ENCODE measurements at places on chromosomes 11 and 22. TPM values are rescaled to one million over a fixed set of nuclear protein-coding genes. Genes with fewer than 3 reads are reported as not detected.

PHOX2A gene
- polyA plus RNA-seq, result not detected

TIGD3 gene
- polyA plus RNA-seq, result 0.18 TPM

ROBO4 gene
- polyA plus RNA-seq, result 260 TPM

MIAT gene
- polyA plus RNA-seq, result 0.03 TPM

GRCh38 chr11:116379185-116379828 is 393.5 kb downstream of the BUD13 start:
- peak; percentile 47 for DNase-seq

MRPL49 gene
- polyA plus RNA-seq, result 90.4 TPM

DNA sequence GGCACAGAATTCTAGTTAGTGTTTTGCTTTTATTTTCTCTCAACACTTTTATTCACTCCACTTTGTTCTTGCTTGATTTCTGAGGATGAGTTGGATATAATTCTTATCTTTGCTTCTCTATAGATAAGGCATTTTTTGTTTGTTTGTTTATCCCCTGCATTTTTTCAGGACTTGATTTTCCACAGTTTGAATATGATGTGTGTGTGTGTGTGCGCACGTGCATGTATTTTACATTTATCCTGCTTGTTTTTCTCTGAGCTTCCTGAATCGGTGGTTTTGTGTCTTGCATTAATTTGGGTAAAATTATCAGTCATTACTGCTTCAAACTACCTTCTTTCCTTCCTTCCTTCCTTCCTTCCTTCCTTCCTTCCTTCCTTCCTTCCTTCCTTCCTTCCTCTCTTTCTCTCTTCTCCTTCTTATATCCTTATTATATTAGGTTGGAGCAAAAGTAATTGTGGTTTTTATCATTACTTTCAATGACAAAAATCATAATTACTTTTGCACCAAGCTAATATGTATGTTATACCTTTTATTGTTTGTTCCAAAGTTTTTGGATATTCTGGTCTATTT is 679.9 kb upstream of the RAG2 start:
- no peak for DNase-seq

OR5B3 gene
- not detected for polyA plus RNA-seq

DNA sequence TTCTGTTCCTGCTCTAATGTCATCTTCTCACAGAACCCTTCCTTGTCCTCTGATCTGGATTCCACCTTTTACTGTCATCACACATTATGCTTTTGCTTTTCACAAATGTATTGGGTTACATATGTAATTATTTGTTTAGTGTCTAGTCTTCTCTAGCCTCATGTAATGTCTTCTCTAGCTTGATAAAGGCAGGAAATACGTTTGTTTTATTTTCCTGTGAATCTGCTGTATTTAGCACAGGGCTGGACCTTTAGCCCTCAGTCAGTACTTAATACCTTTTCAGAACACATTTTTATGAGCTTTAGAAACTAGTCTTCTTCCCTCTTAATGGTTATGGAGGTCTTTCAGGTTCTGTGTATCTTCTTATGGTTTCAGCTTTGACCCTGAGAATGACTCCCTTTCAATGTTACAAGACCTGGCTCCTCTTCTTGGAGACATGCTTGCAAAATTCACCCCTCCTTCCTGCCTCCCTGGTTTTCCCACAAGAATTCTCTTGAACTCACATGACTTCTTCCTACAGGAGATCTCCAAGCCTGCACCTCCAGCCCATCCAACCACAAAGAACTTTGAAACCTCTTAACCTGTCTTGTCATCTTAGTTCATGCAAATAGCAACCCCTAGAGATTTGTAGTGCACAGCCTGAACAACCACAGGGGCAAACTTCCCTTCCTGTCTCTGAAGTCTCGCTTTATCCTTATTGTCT is 132.7 kb upstream of the DDI1 start:
- DNase-seq, result no peak

DNA sequence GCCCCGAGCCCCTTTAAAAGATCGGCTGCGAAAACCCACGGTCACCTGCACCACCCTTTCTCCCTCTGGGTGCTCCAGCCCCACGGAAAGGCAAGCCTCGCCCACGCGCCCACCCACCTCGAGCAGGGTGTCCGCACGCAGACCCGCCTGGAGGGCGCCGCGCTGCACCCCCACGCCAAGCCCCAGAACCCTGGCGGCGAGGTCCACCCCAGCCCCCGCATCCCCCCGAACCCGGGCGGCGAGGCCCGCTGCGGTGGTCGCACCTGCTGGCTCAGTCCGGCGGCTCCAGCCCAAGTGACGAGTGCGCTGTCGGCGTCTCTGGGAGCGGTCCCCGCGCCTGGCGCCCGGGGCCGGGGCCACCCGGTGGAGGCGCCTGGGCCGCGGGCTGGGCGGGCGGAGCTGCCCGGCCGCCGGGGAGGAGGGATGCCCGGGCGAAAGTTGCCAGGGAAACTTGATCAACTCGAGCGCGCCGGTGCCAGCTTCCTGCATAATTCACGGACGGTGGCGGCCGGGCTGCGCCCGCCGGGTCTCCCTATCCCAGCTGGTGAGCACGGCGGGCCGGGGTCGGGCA is 1.1 kb downstream of the SHANK2 start:
- DNase-seq, result no peak

GRCh38 chr22:48021991-48022401 is 1259.5 kb downstream of the TBC1D22A start:
- DNase-seq, result no peak

DNA sequence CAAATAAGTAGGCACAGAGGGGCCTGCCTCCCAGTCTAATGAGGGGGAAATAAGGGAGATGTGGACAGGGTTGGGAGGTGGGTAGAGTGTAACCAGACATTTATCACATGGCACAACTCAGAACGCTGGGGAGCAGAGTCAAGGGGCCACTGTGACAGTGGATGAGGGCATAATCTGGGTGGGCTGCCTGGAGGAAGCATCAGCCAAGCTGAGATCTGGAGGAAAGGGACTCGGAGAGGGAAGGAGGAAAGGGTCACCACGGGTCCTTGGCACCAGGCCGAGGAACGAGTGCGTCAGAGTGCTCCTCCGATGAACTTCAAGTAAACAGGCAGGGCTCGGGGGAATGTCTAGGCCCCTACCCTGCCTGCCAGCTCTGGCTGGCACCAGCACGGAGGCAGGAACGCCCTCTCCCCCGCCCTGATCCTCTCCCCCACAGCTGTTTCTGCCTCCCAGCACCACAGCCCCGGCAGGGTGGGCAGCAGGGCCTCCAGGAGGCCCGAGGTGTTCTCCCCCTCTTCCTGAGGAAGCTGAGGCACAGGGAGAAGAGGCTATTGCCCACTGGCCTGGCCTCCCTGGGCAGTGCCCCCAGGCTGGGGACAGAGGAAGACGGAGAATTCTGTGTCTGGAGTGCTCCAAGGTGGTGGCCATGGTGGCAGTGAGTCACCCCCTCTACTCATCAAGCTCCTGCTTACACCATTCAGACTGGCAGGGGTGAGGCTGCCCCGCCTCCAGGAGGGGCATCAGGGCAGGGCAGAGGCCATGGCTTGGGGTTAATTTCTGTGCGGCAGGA is 4.2 kb downstream of the ALDH3B1 start:
- peak; percentile 86 for DNase-seq

DNA sequence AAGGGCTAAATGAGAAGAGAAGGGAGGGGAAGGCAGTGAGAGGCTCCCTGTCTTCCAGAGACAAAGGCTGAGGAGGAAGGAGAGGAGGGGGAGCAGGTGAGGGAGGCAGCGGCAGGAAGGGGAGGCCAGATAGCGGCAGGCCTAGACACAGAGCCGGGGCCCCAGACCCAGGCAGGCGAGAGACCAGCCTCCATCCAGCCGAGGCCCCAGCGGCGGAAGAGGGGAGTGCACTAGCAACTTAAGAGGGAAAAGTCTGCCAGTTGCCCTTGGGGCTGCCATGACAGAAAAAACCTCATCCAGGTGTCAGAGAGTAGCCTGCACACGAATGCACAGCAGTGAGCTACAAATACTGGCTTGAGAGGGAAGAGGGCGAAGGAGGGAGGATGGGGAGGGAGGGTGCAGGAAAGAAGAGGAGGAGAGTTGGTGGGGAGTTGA is 46.7 kb downstream of the IGLL1 start:
- DNase-seq, result peak; percentile 24

DNA sequence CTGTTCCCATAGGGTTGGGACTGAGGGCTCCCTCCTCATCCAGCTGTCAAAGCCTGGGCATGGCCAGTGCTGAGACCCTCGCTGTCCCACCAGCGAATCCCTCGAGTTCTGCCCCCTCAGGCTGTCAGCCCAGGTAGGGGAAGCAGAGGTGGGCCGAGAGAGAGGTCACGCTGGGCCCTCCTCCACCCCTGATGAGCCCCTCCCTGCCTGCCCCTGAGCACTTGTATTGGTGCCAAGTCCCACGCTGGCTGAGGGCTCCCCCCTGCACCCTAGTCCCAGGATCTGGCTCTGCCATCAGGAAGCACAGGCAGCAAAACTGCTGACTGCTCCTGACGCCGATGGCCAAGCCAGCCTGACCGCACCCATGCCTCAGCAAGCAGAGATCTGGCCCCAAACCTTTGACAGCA is 3.3 kb downstream of the PRR33 start:
- no peak for DNase-seq

DNA sequence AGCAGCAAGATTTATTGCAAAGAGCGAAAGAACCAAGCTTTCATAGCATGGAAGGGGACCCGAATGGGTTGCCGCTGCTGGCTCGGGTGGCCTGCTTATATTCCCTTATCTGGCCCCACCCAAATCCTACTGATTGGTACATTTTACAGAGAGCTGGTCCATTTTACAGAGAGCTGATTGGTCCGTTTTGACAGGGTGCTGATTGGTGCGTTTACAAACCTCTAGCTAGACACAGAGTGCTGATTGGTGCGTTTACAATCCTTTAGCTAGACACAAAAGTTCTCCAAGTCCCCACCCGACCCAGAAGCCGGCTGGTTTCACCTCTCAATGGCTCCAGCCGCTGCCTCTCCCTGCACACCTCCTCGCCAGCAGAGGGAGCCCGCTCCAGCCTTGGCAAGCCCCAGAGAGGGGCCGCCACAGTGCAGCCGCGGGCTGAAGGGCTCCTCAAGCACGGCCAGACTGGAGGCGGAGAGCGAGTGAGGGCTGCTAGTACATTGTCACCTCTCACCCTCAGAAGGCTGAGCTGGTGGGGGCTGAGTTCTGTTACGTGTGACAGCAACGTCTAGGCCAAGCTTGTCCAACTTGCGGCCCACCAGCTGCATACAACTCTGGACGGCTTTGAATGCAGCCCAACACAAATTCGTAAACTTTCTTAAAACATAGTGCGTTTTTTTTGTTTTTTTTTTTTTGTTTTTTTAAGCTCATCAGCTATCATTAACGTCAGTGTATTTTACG is 8.7 kb downstream of the PTH start:
- DNase-seq, result peak; percentile 40

- DNase-seq, result no peak
Observed at GRCh38 chr22:39314251-39314971, 5.0 kb downstream of the RPL3 start.

DNA sequence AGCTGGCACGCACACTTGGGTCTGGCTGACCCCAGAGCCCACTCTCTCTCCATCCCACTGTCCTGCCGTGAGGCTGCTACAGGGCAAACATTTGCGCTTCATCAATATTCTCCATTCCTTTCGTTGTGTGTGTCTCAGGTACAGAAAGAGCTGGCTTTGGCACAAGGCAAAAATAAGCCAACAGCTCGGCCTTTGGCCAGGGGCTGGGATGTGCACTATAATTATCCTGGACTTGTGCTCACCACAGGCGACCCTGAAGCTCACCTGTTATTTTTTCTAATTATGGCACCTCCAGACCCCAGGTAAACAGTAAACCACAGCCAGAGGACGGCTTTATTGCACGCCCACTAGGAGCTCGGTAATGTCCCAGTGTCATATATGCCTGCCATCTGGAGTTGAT is 10.9 kb downstream of the ZMAT5 start:
- no peak for DNase-seq

DNA sequence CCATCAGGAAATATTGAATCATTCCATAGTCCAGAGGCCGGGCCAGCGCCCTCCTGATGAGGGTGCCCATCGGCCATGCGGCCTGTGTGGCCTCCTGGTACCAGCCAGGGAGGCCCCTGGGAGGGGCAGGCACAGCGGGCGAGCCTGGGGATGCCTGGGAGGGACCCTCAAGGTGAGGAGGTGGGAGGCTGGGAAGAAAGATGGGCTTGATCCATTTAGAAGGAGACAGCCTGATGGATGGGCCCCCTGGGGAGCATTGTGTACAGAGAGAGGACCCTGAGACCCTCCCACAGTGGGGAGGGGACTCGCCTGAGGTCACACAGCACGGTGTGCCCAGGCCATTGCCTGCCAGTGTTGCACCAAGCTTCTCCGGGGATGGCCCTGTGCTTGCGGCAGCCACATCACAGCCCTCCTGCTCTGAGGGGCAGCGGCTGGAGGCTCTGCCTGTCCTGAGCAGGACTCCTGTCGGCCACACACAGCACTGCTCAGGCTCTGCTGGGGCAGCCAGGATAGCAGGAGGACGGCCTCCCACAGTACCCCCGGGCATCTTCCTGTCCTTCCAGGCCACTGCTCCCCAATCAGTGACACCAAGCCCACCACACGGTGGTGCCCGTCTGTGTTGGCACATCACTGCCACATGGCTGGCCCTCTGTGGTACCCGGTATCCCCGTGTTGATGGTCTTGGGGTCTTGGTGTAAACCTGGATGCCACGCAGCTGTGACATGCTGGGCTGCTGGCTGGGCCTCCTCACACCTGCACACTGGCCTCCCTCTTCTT is 290.0 kb downstream of the TBC1D22A start:
- DNase-seq, result no peak

PTPN5 gene
- not detected for polyA plus RNA-seq

UBE2L3 gene
- polyA plus RNA-seq, result 66.0 TPM

GRCh38 chr11:5291207-5291838 is 10.4 kb downstream of the OR51B4 start:
- DNase-seq, result peak; percentile 32
